Retinal pigment epithelial cell (primary cell): ENCODE measurements at places on chromosomes 11 and 22.

- no peak for DNase-seq
Measured at GRCh38 chr11:71193431-71193830, 58.9 kb downstream of the SHANK2 start.

DNA sequence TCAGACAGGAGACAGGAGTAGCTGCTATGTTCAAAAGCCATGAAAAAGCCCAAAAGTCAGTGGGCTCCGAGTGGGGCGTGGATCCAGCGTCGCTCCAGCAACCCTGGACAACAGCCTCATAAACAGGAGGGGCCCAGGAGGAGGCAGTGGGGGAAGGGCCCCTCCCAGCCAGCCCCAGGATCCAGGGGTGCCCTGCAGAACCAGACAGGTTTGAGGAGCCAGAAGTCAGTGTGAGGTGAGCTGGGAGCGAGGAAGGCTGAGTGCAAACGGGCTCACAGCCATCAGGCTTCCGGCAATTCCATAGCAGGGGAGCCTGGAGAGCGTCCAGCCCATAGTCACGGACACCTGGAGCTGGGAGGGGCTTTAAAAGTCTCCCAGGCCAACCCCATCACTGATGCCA is 217.7 kb downstream of the MN1 start:
- DNase-seq = no peak

- DNase-seq = no peak
Measured at GRCh38 chr11:67517784-67518552, 5.3 kb downstream of the CABP2 start.

DNA sequence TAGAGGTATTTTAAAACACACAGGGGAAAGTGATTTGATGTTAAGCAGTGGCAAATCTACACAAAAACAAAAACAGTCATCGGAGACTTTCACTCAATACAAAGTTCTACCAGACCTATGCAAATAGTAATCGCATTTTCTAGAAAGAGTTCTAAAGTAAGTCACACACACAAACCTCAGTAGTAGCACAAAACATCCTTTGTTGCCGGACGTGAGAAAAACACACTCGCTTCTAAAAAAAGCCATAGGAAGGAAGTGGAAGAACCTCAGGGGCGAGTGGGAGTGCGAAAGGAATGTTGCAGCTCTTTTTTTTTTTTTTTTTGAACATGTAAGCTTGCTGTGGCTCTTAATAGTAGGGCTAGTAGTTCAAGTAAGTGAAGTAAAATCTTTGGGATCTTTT is 88.9 kb downstream of the MAML2 start:
- DNase-seq = peak; percentile 67

GRCh38 chr11:118915396-118915795 is 10.3 kb downstream of the BCL9L start:
- no peak for DNase-seq

GRCh38 chr11:61814247-61814957 is 2.4 kb downstream of the FADS1 start:
- DNase-seq = no peak

DNA sequence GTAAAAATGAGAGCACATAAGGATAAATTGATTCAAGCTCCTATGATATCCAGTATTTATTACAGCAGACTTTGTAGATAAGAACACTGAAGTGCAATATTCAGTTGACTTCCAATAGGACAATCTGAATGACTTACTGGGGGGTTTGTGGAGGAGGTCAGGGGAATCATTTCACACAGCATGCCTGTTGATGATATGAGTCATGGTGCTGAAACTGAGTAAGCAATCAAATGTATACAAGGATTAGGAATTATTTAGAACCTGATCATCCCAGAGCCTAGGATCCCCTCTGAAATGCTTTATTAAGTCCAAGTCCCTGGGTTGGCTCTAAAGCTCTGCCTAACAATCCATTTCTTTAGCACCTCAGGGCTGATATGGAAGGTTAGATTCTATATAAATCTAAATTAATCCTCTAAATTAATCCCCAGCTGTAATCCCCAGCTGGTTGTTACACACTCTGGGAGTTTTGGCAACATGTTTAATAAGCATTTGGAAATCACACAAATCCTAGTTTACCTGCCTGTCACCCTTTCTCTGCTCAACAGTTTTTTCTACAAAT is 326.4 kb downstream of the GUCY1A2 start:
- peak; percentile 72 for DNase-seq

DNA sequence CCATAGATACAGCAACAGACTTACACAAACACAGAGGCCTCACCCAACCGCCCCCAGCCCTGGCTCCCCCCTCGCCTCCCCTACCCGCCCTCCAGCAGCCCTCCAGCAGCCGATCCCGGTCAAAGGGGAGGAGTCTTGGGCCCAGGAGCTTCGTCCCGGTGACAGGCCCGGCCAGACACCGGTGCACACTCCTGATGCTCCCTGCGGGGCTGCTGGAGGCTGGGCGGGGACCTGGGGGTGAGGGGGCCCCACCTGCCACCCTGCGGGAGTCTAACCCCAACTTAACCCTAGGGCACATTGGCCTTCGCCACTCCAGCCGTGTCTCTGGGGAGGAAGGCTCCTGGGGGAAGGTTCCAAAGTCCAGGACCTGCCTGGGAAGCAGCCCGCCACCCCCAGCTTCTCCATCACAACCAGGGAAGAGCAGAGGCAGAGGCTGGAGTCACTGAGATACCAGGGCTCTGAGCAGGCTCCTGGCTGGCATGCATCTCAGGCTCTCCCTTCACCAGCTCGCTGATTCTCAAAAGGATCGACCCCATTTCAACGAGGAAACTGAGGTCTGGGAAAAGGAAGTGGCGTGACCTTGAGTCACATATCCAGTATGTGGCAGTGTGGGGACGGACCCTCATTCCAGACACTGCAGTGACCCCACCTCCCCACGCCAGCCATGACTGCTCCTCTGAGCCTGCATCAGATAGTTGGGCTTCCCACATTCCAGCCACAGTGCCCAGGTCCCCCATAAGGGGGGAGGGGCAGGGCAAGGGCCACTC is 14.4 kb downstream of the BCL9L start:
- no peak for DNase-seq

DNA sequence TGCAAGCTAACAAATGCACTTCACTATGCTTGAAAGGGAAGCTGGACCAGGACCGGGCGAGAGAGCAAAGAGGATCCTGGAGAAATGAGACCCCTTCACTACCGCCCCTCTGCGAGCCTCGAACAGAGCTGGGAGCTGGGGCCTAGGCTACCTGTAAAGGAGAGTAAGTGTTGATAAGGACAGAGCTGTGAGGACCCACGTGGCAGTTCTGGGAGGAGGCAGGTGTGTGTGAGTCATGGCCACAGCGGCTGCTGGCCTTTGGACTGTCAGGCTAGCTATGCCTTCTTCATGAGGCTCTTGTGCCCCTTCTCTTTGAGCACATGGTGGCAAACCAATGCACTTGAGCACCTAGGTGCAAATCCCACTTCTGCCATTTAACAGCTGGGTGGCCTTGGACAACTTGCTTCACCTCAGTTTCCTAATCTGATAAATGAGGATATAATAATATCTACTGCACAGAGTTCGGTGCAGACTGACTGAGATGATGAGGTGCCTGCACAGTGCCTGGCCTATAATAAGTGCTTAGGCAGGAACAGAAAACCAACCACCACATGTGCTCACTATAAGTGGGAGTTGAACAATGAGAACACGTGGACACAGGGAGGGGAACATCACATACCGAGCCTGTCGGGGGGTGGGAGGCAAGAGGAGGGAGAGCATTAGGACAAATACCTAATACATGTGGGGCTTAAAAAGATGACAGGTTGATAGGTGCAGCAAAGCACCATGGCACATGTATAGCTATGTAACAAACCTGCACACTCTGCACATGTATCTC is 35.3 kb upstream of the KCNJ11 start:
- DNase-seq = no peak

DNA sequence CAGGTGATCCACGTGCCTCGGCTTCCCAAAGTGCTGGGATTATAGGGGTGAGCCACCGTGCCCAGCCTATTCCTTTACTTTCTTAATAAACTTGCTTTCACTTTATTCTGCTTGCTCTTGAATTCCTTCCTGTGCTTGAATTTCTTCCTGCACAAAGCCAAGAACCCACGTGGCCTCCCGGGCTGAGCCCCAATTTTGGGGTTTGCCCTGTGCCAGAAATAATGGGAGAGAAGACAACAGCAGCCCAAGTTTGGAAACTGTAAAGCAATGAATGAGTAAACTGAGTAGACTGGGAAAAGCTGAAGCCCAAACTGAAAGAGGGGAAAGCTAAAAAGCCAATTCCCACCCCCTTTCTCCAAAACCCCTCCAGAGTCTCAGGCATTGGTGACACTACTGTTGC is 136.4 kb downstream of the NECTIN1 start:
- no peak for DNase-seq

GRCh38 chr11:46668480-46669085 is 31.8 kb downstream of the ARHGAP1 start:
- DNase-seq = no peak

DNA sequence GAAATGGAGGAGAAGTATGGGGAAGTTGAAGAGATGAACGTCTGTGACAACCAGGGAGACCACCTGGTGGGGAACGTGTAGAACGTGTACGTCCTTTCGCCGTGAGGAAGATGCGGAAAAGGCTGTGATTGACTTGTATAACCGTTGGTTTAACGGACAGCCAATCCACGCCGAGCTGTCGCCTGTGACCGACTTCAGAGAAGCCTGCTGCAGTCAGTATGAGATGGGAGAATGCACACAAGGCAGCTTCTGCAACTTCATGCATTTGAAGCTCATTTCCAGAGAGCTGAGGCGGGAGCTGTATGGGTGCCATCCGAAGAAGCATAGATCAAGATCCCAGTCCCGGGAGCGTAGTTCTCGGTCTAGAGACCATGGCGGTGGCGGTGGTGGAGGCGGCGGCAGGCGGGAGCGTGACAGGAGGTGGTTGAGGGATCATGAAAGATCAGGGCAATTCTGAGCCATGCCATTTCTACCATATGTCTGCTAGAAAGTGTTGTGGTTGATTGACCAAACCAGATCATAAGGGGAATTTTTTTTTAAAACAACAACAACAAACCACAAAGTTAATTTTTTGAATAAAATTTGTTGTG is 36.8 kb upstream of the PHOX2A start:
- DNase-seq = no peak

GRCh38 chr11:8531982-8532381 is 62.0 kb downstream of the STK33 start:
- DNase-seq = no peak

GRCh38 chr11:78365381-78365792 is 52.2 kb downstream of the GAB2 start:
- peak; percentile 83 for DNase-seq

- no peak for DNase-seq
Measured at GRCh38 chr11:30533445-30533947, 52.7 kb downstream of the MPPED2 start.

GRCh38 chr11:68039526-68040086 is 781 bp downstream of the TCIRG1 start:
- DNase-seq = no peak

- DNase-seq = no peak
Measured at GRCh38 chr11:129911298-129911697, 15.9 kb upstream of the NFRKB start.

DNA sequence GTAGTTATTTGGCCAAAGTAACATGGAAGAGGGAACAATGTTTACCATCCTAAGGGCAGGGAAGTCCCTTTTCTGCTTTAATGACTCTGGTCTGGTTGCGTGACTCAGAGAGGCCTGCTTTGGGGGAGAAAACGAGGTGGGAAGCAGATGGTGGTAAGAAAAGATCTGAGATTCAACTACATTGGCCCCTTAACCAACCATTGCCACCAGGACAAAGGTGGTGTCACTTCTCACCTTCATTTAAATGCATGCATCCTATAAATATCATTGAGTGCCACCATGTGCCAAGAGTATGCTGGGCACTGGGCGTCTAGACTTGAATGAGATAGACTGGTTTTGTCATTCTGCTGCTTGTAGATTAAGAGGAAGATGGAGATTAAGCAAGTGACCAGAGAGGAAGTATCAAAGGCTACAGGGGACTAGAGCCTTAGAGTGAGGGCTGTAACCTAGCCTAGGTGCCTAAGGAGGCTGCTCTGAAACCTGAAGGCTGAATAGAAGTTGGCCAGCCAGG is 3.6 kb upstream of the SORL1 start:
- DNase-seq = no peak

- no peak for DNase-seq
Measured at GRCh38 chr11:125918140-125918840, 14.0 kb downstream of the DDX25 start.

- peak; percentile 81 for DNase-seq
Measured at GRCh38 chr11:97990162-97990920, 1030.4 kb upstream of the CNTN5 start.

DNA sequence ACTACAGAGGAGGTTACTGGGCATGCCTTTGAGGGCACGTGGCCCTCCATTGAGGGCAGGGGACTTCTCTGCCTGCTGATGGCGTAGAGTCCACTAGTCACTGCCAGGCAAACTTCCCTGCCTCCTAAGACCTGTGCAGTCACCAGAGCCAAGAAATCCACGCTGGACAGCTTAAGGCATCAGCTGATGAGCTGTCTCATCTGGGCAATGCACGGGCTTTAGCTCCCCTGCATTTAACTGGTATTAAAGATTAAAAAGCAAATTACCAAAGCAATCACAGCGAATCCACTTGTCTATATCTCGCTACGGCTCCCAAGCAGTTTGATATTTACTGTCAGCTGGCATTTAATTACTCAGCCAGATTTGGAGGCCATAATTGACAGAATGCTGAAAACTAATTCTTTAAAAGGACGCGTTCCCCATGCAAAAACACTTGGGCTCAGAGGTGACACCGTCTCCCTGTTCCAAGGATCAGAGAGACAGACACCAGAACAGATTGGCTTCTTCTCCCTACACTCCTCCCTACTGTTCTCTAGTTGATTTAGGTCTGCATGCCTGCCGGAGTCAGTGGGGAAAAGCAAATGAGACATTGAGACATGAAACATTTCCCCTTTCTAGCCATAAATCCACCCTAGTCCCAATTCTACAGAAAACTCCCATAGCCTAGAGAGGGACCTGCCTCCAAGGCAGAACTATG is 68.5 kb downstream of the SPATA19 start:
- DNase-seq = no peak

DNA sequence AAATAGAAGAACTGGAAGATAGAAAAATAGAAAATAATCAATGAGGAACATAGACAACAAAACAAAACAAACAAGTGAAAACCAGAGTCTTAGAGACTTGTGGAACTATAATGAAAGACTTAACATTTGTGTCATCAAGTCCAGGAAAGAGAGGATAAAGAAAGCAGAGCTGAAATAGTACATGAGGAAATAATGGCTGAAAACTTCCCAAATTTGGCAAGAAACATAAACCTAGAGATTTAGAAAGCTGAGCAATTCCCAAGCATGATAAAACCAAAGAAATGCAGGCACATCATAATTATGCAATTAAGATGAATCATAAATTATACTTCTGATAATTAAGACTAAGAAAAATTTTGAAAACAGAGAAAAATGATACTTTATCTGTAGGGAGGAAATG is 614.5 kb downstream of the ETS1 start:
- no peak for DNase-seq

- DNase-seq = no peak
Measured at GRCh38 chr11:84793318-84793717, 833.8 kb downstream of the DLG2 start.

DNA sequence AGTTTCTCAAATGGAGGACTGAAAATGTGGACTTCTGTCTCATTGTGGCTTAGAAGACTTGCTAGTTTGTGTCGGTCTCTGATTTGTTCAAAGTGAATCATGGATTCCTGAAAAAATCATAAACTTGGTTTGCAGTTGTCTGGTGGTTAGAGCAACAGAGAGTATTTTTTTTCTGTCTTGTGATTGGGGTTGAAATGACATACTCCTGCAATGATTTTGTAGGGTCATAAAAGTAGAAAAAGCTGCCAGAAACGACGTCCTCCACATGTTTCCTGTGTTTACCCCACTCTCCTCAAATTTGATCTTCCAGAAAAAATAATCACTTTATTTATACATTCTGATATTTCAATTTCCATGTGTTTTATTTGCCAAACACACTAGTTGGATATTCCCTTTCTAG is 219.2 kb upstream of the PGR start:
- no peak for DNase-seq

- no peak for DNase-seq
Measured at GRCh38 chr11:113998574-113998973, 23.7 kb downstream of the HTR3A start.
